ENCODE measurements at places on chromosomes 13 and 19.

- DNase-seq, result peak; percentile 92
Measured at GRCh38 chr13:50125554-50126262, 110.5 kb downstream of the KCNRG start.

GRCh38 chr19:55554302-55554701 lies 9.0 kb upstream of the SBK3 start:
- no peak for DNase-seq

DNA sequence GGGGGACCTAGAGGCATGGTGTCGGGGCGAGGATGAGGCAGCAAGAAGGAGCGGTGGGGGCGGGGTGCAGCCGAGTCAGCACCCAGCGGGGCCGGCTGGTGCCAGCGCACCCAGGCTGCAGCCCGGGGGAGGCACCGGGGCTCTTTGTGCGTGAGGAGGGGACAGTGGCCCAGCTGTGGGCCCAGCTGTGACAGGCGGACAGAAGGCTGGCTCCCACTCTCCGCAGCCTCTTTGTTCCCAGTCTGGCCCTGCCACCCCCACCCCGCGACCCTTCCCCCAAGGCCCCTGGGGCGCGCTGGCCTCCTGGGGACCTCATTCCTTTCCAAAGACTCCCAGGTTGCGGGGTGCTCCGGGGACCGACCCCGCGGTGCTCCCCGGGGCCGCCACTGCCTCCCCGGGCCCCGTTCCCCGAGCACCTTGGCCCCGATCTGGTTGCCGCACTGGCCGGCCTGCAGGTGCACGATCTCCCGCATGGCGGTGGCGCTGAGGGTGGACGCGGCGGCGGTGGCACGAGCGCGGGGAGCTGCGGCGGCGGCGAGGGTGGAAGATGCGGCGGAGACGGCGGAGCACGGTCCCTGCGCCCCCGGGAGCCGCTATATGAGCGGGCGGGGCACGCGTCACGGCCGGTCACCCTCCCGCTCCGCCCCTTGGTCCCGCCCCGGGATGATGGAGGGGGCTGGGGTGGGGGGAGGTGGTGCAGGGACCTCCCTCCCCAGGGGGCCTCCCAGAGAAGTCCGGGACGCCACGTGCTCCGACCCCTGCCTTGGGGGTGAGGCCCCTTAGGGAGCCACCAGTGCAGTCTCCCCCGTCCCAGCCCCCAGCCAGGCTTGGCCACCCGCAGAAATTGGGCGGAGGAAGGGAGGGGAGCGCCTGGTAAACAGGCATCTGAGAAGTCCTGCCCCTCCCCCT lies at the start of gene TUBB4A:
TSS of gene TUBB4A (minus strand) at position 570 of the 909 bp plus-strand sequence. CDS start at position 473, 97 bp downstream.
- no peak for DNase-seq

DNA sequence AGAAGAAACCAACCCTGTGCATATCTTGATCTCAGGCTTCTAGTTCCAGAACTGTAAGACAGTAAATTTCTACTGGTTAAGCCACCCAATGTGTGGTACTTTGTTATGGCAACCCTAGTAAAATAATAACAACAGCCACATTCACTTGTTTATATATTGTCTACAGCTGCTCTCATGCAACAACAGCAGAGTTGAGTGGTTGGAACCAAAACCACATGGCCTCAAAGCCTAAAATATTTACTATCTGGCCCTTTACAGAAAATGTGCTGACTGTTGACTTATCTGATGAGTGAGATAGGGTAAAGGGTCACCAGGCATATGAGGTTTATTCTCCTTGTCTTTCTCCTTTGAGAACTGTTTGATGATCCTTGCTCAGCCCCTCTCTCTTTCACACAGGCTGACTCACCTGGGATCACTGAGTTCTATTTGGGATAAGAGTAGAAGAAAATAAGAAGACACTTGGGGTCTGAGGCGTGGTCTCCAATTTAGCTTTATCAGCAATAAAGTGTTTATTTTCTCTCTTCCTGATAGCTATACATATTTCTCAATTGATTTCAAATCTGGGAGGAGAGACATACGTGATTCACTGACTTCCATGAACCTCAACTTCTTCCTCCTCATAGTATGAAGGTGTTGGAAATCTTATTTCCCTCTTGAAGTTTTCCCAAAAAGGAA lies 227.5 kb upstream of the STARD13 start:
- no peak for DNase-seq

DNA sequence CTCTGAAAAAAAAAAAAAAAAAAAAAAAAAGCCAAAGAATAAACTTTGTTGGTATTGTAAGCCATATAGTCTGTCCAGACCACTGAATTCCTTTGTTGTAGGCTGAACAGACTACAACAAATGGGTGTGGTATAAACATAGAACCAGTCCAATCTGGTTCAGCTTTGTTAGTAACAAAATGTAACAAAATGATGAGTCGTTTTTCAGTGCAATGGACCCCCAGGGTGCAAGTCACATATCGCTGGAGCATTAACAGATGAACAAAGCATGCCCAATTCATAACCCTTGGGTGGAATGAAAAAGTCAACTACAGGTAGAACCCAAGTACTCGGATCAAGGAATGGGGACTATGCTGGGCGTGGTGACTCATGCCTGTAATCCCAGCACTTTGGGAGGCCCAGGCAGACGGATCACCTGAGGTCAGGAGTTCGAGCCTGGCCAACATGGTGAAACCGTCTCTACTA lies 13.6 kb upstream of the FCHO1 start:
- no peak for DNase-seq

DNA sequence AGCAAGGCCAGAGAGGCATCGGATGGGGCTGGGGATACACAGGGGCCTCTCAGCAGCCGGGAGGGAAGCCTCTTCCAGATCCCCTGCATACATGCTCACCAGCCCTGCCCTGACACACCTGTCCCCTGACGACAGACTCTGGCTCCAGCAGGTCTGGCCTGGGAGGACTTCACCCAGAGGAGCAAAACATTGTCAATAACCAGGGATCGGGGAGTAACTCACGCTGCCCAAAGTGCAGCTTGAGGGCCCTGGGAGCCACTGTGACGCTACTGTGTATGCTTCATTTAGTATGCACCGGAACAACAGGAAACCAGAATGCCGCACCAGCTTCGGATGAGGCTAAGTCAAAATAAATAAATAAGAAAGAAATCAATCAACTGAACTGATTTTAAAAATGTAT lies 12.4 kb upstream of the CD22 start:
- no peak for DNase-seq

GRCh38 chr13:41791056-41791455 lies 169.9 kb downstream of the VWA8 start:
- DNase-seq, result no peak

DNA sequence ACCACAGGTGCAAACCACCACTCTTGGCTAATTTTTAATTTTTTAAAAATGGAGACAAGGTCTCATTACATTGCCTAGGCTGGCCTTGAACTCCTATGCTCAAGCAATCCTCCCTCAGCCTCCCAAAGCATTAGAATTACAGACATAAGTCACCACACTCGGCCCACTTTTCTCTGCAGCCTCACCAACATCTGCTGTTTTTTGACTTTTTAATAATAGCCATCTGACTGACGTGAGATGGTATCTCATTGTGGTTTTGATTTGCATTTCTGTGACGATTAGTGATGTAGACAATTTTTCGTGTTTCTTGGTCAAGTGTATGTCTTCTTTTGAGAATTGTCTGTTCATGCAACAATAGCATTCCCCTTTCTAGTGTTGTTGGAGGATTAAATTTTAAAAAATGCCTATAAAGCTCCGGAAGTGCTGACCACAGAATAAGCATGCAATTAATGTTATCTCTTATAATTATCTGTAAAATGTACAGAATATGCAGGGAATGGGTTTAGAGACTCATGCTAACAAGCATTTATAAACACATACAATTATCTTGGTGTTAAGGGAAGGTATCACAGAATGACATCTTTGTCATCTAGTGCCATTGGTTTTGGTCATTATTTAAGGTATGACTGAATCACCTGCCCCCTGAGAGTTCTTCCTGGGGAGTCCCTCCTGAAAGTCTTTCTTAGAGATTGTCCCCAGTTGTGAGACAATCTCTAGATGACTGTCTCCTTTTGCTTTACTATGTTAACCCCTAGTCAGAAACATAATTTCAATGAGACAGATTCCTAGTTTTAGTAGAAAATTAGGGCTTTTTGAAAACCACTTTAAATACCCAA lies 118.5 kb upstream of the SERTM1 start:
- no peak for DNase-seq

Measured in T-helper 9 cell (primary cell).